Mucosa of gallbladder (tissue), 1 donor: ENCODE measurements at places on chromosomes 7 and 10.

DNA sequence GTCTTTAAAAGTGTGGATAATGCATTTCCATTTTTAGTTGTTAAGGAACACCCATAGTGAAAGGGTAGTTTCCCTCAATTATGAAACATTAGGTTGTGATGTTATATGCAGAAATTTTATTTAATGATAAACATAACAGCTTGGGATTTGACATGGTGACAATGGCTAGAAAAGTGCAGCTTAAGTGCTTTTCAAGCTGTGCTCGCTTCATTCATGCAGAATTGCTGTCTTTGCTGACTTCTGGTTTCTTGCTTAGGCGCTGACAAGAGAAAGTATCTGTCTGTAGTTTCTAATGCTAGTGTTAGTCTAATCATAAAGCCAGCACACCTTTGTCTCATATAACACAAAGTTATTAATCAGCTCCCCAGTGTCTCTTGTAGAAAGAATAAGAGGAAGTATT is 170.0 kb downstream of the ARL5B start:
- DNase-seq = no peak

DNA sequence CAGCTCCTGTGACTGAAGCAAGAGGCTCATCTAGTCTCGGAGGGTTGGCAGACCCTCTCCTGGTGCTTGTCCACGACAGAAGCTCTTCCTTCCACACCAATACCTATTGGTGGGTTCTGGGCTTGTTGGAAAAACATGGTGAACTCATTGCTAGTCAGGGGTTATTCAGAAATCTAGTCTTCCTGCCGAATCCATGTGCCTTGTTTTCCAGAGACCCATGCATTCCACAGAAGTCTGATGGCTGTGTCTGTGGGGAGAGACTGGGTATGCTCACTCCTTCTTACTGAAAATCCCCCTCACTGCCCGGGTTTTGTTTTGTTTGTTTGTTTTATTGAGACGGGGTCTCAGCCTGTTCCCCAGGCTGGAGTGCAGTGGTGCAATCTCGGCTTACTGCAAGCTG is 138.3 kb downstream of the DNAJB6 start:
- no peak for DNase-seq

DNA sequence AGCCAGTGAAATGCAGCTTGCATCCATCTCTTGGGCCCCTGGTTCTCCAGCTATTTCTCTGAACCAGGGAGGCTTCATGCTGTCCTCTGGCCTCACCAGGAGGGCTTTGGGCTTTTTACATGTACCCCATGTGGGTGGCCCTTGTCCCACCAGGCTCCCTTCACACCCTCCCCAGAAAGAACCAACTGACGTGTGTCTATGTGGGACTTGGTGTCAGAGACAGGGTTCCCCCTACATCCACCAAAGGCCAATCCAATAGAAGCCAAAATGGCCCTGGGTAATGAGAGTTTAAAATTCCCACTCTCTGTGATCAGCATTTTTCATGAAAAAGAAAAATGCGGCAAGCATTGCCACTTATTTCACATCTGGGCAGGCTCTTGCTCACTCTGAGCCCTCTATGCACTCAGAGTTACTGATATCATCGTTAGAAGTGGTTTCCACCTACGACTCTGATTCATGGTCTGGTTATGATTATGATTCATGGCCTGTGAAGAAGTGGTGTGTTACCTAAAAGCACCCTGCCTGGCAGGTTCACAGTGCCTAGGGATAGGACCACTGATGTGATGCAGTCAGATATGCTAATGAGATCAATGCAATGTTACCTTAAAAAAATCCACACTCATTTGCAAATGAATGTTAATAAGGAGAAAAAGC is 133.5 kb downstream of the BUB3 start:
- no peak for DNase-seq

DNA sequence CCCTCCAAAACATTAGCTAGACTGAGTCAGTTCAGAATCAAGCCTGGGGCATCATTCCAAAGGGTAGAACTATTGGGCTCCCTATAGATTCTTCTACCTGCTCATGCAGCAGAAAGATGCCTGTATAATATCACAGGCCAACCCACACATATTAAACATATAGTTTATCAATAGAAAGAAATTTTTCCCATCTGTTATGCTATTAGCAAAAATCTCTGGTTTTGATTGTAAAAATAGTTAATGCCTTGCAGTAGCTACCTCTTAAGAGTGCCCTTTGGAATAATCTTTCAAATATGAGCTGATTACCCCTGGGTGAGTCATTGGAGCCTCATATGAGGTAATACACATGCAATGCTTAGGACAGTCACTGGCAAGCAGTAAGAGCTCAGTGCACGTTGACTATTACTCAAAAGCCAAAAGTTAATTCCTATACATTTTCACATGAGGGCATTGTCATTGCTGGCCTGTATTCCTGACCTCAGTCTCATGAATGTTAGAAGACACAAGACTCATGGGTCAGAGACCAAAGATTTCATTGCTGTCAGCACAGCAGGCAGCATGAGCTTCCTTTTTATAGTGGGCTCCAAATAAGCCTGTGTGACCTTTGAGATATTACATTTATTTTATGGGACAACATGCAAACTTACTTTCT is 180.0 kb downstream of the FGFR2 start:
- DNase-seq = no peak

- DNase-seq = no peak
Observed at GRCh38 chr7:27189997-27190748, 5.1 kb upstream of the HOXA11 start.

GRCh38 chr7:8133188-8133848 is 128.6 kb downstream of the ICA1 start:
- DNase-seq = no peak

- DNase-seq = no peak
Observed at GRCh38 chr10:91617072-91617609, 15.7 kb downstream of the PPP1R3C start.

DNA sequence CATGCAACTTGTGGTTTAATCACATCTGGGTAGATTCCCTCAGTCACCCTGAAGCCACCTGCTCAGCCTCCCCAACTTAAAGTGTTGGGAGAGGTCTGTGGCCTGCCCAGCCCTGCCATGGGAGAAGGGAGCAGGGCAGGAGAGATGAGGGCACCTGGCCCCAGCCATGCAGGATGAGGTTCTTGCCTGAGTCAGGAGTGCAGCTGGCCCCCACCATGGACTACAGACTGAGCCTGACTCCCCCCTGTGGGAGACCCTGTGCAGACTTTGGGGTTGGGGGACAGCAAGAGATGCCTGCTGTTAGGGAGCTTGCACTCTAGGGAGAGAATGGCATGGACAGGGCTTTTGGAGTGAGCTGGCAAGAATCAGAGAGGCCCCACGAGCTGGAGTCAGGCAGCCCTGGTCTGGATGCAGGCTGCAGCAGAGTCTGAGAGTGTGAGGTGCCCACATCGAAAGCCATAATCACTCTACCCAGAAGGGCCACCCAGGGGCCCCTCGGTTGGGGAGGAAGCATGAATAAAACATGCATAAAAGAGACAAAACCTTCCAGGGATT is 34.7 kb upstream of the DPYSL4 start:
- no peak for DNase-seq

- DNase-seq = no peak
Observed at GRCh38 chr10:59133841-59134593, 42.4 kb upstream of the PHYHIPL start.

GRCh38 chr10:12949248-12949647 is 52.3 kb downstream of the CCDC3 start:
- DNase-seq = no peak
